ENCODE measurements at places on chromosomes 11 and 22.

- no peak overlapping the region for H3K27ac ChIP-seq
- H3K4me1 ChIP-seq = no peaks in the 10 kb centered on the region
- no peak overlapping the region for H3K4me3 ChIP-seq
- no peaks in the 10 kb centered on the region for H3K36me3 ChIP-seq
- H3K27me3 ChIP-seq = no peaks in the 10 kb centered on the region
- no peak for DNase-seq
Observed at GRCh38 chr11:92707665-92708064, 261.8 kb upstream of the MTNR1B start.

DNA sequence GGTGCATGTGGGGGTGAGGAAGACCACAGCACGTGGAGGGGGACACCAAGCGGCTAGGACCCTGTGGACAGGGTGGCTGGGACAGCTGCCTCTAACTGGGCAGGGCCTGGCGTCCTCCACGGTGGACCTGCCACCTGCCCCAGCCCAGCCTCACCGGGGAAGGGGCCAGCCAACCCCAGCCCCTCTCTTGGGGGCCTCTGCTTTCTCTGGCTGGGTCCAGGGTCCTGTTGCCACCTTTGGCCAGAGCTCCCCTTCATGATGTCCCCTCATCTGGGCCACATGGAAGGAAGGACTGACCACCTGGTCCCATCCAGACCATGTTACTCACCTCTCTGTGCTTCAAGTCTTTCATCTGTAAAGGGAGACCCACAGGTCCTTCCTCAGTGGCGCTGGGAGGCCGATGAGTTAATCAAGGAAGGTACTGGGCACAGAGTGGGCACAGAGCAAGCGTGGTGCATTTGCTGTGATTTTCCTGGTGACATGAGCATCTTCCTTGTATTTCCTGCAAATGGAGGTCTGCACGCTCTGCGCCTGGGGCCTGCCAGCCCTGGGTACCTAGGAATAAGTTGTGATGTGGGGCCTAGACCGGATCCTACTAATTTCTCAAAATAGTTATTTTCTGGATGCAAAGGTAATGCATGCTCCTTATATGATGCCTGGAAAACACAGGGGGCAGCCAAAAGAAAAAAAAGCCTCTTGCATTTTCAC, 538.4 kb downstream of the TBC1D22A start:
- DNase-seq = no peak
- H3K4me3 ChIP-seq = no peak overlapping the region
- H3K27me3 ChIP-seq = peaks cover 3% of the 10 kb centered on the region
- H3K27ac ChIP-seq = no peak overlapping the region
- no peaks in the 10 kb centered on the region for H3K4me1 ChIP-seq
- H3K36me3 ChIP-seq = peaks cover 7% of the 10 kb centered on the region

DNA sequence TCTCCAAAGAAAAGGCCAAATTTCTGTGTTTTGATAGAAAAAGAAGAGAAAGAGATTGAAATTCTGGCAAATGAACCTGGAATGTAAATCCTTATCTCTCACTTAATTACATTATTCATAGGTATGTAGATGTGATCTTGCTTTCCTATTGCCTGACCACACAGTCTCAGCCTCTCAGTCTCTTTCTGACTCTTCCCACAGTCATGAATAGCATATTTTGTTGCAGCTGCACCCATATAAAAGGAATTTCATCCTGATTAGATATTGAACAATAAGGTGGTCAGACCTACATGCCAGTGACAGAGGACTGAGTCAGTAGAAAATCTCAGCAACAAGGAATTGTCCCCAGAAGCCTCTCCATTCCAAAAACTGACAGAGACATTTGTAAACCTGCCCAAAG, 62.9 kb upstream of the LRRC4C start:
- H3K27ac ChIP-seq = no peak overlapping the region
- peaks cover 4% of the 10 kb centered on the region for H3K27me3 ChIP-seq
- H3K4me1 ChIP-seq = no peaks in the 10 kb centered on the region
- H3K4me3 ChIP-seq = no peak overlapping the region

- H3K4me1 ChIP-seq = peaks cover 98% of the 10 kb centered on the region
- H3K36me3 ChIP-seq = peaks cover 66% of the 10 kb centered on the region
- no peak for DNase-seq
- peak overlapping the region; percentile 84 for H3K27ac ChIP-seq
Observed at GRCh38 chr11:122139595-122139866, 23.5 kb upstream of the BLID start.

- H3K36me3 ChIP-seq = no peaks in the 10 kb centered on the region
- H3K27ac ChIP-seq = no peak overlapping the region
- DNase-seq = no peak
- peaks cover 20% of the 10 kb centered on the region for H3K27me3 ChIP-seq
- peaks cover 18% of the 10 kb centered on the region for H3K4me1 ChIP-seq
- H3K4me3 ChIP-seq = no peak overlapping the region
Observed at GRCh38 chr11:45145083-45145378, 1.4 kb upstream of the PRDM11 start.

All from HFFc6 (cell line).